Hematopoietic multipotent progenitor cell (in vitro differentiated cells): ENCODE measurements at places on chromosomes 6 and 20. TPM values are rescaled to one million over a fixed set of nuclear protein-coding genes. Genes with fewer than 3 reads are reported as not detected.
A peak's percentile ranks its signal among the peaks of the same experiment; 100 is the strongest.

DNA sequence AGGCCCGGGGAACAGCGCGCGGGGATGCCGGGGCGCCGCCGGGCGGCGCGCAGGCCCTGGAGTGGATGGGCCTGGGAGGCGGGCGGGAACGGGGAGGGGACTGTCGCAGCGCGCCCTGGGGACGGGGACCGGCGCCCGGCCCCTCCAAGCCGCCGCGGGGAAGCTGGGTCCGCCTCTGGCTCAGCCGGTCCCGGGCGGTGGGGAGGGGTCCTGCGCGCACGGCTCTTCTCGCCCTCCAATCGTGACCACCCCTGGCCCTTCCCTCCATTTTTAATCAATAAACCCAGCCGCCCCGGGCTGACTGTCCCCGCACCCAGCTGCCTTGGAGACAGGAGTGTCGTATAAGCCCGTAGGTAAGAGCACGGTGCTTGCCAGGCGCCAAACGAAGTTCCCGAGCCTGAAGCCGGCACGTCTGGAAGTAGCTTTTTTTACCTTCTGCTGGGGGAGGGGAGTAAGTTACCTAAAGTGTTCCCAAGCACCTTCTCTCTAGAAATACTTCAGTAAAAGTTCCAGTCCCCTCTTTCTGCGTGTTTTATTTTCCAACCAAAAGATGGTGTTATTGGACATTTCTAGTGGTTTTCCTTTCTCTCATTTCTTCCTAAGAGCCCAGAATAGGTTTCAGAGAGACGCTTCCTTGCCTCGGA is 780 bp upstream of the TAF4 start:
- peak; percentile 51 for DNase-seq

Gene KAT14
- 8.3 TPM for total RNA-seq

Gene ASCC3
- 16.4 TPM for total RNA-seq

- DNase-seq, result no peak
Measured at GRCh38 chr6:74510878-74511277, 695.0 kb downstream of the COL12A1 start.

DNA sequence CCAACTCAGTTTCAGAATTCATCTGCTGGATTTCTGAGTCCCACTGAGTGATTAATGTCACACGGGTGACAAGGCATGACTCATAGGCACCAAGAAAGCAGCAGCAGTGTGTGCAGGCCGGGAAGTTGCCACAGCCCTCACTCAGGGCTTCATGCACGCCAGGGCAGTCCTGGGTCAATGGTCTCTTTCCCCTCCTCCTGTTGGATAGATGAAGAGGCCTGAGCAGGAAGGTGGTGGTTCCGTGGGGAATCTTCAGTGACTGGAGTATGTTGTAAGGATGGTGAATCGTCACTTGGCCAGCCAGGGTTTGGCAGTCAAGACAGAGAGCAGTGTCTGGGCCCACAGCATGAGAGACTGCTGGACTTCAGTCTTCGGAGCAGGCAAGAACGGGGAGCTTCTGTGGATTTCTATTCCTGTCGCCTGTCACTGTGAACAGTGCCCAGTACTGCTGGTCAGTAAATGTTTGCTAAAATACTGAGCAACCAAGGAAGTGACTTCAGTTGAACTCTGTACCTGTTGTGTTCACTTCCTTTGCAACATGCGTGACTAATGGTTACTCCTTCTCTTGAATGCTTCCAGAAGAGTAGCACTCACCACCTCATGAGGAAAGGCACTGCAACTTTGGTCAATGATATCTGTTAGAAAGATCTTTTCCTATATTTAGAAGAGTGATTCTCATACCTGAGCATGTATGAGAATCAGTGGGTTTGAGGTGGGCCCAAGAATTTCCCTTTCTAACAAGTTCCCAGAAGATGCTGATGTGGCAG is 62.0 kb upstream of the CD93 start:
- no peak for DNase-seq

DNA sequence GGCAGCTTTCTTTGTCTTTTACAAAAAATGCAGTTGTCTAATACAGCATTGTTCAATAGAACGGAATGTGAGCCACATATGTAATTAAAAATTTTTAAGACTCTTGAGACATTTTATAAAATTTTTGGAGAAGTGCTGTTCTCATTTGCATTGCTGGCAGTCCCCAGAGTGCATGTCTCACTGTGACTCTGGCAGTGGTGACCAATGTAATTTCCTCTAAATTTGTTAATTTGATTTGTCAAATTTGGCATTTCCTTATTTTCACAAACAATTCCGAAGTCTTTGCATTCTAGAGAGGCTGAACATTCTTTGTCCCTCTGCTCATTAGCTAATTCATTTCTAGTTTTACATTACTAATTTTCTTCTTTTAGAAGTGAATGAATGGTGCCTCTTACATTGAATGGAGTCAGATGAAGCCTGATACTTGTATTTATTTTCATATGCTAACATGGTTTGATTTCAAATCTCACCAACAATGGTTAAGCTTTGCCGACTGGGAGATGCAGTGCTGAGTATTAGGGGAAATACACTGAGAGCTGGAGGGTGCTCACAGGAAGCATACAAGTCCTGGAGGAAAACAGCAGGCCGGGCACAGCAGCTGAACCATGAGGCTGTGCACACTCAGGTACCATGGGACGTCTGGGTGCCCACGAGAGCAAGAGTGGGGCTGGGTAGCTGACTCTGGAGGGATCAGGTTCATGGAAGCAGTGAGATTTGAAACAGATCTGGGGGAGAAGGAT is 68.5 kb upstream of the ARMC2 start:
- DNase-seq, result no peak

DNA sequence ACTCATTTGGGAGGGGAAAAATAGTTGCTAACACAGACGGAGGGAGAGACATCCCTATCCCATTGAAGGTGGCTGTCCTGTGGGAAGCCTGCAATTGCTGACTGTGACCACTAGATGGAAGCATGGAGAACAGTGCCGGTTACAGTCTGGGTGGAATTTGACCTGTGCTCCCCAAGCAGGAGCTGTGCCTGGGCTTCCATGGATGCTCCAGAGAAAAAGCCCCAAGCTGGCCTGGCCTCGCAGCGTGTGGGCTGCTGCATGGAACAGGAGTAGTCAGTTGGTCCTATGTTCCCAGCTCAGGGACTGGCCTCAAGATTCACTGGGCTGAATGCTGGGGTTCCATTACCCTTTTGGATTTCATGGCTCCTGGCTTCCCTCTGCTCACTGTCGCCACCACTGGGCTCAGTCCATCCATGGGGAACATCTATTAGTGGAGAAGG is 116.3 kb upstream of the CHD6 start:
- DNase-seq, result peak; percentile 5

Gene RBM24
- total RNA-seq, result under 0.01 TPM

DNA sequence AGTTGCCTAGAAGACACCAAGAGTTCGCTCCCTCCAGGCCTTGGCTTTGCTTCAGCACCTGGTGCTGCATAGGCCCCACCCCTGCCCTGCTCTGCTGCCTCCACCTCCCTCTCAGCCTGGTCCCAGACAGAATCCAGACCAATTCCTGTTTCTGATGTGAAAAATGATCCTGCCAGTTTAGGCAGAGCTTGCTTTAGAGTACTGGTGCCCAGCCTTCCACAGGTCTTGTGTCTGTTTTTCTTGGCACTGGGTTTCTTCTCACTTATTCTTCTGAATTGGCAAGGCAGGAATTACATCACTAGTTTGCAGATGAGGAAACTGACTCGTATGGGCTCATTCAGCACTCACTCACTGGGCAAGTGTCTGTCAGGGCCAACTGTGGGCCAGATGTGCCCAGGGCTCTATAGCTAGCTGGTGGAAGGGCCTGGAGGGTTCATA is 53.0 kb downstream of the HLA-A start:
- no peak for DNase-seq

Gene TCP11
- 2.2 TPM for total RNA-seq

DNA sequence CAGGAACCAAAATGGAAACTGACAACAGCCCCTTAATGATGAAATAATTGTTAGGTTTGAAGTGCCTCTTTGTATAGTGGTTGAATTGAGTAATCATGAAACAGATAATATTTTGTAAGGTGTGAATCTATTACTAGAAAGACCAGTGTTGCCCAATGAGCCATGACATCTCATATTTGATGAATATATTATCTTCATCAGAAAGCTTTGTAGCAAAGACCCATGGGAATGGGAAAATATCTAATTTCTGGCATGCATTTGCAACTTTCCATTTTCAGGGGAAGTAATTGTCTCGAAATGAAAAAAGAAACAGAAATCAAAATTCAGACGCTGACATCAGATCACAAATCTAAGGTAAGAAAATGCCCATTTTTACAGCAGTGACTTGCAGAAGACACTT is 57.3 kb upstream of the LAMP5 start:
- DNase-seq, result no peak

GRCh38 chr6:113595911-113596376 is 261.2 kb upstream of the MARCKS start:
- DNase-seq, result no peak

DNA sequence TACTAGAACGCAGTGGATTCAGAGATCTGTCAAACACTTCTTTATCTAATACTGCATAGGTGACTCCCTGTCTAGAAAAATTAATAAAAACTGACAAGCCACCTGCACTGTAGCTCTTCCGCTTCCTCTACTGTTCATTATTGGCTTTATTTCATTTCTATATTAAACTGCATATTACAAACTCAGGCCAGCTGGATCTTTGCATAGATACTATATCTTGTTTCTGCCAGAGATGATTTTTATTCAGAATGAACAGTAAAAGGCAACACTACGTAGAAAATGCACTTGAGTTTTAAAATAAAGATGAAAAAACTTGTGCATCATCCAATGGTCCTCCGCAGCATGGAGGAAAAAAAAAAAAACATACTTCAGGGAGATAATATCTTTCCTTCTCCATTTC is 508.3 kb downstream of the PRKN start:
- DNase-seq, result no peak

DNA sequence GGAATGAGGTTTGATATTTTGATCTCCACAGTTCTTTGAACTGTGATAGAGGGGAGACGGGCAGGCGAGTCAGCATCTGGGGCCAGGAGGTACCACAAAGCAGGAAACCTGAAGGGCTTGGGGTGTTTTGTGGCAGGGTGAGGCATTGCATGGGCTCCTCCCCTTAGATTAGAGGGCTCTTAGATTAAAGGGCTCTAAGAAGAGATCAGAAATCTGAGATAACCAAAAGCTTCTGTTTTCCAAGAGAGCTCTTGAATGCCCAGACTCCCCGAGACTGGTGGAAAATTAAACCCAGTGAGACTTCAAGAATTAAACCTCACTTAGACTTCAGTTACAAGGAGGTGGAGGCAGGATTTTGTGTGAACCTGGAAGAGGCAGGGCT is 2.4 kb upstream of the GPX5 start:
- no peak for DNase-seq

DNA sequence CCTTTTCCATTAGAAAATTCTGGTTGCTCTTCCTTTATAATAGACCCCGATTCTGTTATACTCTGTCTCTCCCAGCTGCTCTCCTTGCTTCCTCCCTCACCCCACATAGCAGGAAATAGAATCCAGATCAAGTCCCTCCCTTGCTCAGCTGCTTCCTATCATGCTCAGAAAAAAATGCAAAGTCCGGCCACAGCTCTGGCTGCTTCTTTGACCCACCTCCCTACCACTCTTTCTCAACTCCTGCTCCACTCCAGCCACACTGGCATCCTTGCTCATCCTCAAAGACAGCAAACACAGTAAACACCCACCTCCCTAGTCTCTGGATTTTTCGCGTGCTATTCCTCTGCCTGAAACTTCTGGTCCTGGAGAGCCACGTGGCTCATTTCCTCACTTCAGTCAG is 9.1 kb upstream of the SLC22A16 start:
- no peak for DNase-seq

Gene SULF2
- total RNA-seq, result 1.3 TPM

DNA sequence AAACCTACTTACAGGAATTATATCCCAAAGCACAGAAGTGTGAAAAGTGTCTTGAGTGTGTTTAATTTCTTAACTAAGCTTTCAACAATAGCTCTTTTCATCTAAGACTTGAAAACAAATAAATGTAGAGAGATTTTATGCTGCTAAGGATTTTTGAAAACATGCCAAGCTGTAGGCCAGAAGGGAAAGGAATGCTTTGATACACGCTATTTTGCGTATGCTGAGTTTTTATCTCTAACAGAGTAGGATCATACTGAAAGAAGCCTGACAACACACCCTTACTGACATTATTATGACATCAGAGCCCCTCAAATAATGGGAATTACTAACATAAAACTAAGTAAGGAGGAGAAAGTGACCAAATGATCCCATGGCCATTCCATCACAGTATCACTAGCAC is 265.5 kb downstream of the KHDC1L start:
- DNase-seq, result no peak

DNA sequence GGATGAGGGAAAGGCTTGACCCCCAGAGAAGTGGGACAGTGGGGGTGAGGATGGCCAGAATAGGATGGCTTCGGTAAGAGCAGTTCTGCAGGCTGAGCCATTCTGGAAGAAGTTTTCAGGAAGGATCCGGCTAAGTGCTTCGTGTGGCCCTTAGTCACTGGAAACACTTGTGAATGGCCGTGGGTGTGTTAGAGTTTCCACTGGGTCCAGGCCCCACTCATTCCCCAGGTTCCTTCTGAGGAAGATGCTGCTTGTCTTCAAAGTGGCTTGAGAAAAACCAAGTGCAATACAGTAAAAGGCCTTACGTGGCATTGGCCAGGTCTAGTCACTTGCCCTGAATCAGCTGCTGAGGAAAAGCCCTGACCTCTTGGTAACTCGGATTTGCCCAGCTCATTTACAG is 27.9 kb downstream of the MANBAL start:
- DNase-seq, result no peak

Gene B3GALT4
- 14.3 TPM for total RNA-seq

DNA sequence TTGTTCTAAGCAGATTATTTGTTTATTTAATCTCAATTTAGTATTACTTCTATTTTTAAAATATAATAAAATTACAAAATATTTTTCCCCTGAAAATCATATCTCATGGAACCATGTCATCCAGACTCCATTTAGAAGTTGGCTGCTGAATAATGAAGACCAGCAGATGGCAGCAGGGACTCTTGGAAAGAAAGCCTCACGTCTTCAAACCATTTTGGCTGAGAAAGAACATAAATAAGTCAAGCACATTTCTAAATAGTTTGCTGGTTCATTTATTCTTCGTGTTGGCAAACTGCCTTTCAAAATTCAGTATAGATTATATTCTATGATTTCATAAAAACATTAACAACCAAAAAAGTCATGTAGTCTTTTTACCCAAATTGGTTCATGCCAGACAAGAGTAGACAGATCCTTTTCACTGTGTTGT is 71.7 kb downstream of the RCAN2 start:
- DNase-seq, result peak; percentile 48

Gene TBXT
- total RNA-seq, result not detected

Gene GTSF1L
- not detected for total RNA-seq

Gene CLIC5
- total RNA-seq, result under 0.01 TPM

DNA sequence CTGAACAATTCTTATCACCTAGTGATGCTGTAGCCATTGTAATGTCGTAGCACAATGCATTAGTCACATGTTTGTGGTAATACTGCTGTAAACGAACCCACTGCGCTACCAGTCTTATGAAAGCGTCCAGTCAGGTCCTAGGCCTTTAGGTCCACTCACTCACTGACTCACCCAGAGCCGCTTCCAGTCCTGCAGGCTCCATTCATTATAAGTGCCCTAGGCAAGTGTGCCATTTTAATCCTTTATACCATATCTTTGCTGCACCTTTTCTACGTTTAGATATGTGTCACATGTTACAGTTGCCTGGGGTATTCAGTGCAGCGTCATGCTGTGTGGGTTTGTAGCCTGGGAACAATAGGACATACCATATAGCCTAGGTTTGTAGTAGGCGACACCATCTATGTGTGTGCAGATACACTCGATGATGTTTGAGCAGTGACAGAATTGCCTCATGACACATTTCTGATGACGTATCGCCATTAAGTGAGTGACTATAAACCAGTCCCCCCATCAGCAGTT is 15.4 kb downstream of the IGF2R start:
- no peak for DNase-seq
